GDM1 (cell line): ENCODE measurements at places on chromosomes 3 and 15.

- no peak for DNase-seq
These were observed 45.3 kb downstream of the TOP2B start for GRCh38 chr3:25619382-25619781.

- DNase-seq, result no peak
These were observed 45.0 kb upstream of the SACM1L start for GRCh38 chr3:45644063-45644790.

- DNase-seq, result no peak
These were observed 1.2 kb downstream of the DCLK3 start for GRCh38 chr3:36762918-36763849.

DNA sequence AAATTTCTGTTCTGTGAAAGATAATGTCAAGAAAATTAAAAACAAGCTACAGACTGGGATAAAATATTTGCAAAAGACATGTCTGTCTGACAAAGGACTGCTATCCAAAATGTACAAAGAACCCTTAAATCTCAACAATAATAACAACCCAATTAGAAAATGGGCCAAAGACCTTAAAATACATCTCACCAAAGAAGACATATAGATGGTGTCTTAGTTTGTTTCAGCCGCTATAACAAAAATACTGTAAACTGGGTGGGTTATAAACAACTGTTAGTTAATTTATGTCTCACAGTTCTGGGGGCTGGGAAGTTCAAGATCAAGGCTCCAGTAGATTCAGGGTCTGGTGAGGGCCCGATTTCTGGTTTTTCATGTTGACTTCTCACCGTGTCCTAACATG lies 106.2 kb upstream of the AGTR1 start:
- no peak for DNase-seq

GRCh38 chr15:99371180-99372103 lies 120.2 kb downstream of the LRRC28 start:
- peak; percentile 2 for DNase-seq

GRCh38 chr15:48090115-48090514 lies 30.7 kb upstream of the SLC24A5 start:
- no peak for DNase-seq

DNA sequence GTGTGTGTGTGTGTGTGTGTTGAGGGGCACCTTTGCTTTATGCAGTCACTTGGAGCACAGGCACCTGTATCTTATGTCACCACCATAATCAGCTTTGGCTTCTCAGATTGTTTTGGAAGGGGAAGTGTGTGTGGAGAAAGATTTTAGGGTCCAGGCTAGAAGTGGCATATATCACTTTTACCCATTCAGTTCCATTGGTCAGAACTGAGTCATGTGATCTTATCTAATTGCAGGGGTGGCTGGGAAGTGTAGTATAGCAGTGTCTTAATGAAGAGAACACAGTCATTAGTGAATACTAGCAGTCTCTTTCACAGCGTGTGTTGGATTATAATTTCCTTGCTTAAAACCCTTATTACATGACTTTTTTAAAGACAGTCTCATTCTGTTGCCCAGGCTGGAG lies 20.6 kb downstream of the NCK1 start:
- DNase-seq, result no peak

DNA sequence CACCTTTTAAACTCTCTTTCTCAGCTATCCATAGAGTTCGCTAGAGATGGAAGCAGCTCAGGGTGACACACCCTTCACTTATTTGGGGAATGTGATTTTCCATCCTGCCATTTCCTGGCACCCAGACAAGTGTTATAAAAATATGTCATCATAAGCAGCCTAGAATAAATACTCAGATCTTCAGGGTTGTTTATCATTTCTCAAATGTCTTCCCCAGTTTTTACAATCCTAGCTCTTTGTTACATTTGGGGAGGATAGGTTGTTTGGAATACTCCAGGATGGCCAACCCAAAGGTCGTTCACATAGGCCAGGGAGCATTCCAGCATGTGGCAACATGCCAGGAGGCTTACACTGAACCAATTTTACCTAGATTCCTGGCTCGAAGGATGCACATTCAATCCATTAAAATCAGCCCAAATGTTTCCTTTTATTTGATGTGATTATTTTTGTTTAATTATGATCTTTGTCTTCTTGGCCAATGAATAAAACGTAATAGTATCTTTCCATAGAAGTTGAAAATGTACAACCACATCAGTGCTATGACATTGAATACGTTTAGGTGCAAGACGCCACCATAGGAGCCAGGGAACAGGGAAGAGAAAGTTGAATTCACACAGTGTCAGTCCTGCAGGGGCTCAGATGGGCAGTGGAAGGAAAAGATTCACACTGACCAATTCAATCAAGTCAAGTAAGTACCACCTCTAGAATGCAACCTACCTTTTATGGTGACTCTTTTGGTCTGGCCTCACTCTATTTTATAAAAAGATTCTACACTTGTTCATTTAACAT lies 537.7 kb upstream of the MDFIC2 start:
- DNase-seq, result no peak

- no peak for DNase-seq
These were observed 596.7 kb upstream of the UBE2E2 start for GRCh38 chr3:22606461-22606860.

DNA sequence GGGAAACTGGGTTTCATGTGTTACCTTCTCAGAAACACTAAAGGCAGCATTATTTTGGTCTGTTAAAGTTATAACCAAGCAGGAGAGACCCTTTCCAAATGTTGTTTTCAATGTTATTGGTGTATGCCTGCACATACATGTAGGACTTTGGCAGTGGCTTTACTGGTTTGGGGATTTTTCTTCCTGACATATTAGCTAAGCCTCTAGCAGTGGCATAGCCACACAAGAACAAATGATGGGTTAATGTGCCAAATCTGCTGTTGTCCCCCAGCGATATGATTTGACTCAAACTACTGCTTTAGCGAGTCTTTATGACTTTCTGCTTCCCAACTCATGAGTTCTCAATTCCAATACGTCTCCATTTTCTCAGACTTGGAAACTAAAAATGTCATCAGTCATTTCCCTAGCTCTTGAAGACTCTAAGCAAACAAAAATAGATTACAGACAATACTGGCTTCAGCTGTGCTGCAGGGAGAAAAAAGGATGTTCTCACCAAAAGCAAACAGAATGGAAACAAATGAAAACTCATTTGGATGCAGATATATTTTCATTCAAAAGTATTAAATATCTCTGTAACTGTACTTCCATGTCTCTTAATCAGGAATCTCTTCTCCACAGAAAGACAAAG lies 29.6 kb downstream of the TPM1 start:
- no peak for DNase-seq

DNA sequence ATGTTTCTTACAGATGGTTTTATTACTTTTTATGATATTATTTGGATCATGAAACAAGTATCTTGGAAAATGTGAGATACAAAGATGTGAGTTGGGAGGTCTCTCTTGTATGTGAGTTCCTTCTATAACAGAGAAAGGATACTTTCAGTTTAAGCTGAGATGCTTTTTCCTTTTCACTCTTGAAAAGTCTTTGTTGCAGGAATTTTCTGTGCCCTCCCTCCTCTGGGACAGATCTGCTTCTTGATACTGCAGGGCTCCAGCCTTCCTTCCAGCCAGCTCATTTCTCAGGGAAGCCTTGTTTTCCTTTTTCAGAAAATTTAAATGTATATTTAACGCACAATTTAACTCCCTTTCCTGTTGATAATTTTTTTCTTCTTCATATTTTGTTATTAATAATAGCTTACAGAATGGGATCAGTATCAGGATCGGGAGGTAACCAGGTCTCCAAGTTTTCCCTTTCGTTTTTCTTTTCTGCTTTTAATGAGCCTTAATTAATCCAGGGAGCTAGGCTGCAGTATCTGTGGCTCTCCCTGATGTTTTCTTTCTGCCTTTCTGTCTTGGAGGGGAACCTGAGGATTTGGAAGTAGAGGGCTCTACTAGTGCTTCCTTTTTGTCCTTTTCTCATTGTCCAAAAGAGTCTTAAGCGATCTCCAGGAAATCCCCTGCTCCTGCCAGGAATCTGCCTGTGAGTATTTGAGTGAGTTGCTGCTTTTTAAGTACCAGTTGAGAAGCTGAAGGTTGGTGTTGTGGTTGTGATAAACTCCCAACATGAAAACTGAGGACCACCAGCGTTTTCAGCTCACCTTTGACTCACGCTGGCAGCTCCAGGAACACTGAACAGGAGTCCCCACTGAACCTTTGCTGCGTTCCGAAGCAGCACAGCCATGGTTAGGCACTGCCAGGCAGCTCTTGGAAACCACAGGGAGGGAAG lies 105.7 kb downstream of the IGF1R start:
- DNase-seq, result peak; percentile 4

DNA sequence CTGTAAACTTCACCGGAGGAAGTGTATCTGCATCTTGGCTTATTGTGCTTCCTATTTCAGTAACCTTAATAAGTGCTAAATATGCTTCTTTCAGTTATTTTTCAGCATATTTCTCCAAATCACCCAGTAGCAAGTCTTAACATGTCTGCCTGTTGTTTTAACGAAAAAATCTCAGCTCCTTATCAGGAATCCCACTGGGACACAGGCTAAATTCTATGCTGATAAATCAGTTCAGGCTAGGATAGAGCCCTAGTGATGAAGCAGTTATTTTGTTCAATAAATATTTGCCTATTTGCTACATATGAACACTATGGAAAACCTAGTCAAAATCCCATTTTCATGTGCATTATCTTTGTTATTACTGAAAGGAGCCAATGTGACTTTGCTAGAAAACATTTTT lies 8.2 kb upstream of the MITF start:
- no peak for DNase-seq

DNA sequence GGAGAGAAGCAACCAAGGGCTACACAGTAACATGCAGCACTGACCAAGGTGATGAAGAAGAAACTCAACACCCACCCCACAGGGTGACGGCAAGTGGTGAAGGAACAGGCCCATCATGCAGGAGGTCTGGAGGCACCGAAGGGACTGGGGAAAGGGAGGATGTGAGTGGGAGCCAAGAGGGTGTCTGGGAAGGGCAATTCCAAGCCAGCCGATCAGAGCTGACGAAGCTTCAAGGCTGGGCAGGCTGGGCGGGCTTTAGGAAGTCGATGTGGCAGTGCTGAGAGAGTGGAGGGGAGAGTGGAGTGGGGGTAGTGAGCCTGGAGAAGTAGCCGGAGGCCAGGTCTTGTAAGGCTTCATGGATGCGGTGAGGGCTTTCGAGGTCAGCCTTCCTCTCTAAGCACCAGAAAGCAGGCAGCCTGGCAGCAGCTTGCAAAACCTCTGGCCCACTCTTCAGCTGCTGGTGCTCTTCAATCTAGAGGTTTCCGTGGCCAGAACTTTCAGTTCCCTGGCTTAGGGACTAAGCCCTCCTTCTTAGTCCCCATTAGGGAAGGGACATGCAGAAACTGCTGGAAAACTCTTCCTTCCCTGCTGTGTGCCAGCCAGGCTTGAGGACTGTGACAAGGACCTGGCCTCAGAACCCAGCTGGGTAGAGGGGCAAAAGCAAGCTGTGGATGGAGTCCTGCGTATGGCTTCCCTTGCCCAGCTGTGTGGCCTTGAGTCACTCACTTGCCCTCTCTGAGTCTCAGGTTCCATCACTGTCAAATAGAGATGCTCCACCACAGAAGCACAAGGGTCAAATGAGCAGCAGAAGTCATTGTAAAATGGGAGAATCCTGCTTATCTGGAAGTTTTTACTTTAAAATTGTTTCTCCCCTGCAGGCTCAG lies 72.1 kb downstream of the TLE3 start:
- no peak for DNase-seq

DNA sequence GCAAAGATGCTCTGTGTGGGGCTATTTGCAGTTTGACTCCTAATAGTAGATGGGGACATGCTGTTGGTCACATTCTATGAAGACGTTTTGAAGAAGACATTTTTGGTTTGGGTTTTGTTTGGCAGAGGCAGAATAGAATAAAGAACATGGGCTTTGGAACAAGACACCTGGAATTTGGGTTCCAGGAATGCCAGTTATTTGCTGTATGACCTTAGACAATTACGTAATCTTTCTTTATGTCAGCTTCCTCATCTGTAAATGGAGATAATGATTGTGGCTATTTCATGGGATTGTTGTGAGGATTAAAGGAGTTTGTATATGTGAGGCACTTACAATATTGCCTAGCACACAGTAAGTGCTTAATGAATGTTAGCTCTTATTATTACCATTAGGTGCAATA lies 91.6 kb downstream of the MESD start:
- DNase-seq, result no peak

GRCh38 chr15:71223516-71223915 lies 108.2 kb downstream of the THSD4 start:
- DNase-seq, result no peak

GRCh38 chr3:147903026-147903425 lies 493.9 kb downstream of the ZIC1 start:
- no peak for DNase-seq

GRCh38 chr3:127815001-127815400 lies 7.3 kb downstream of the MGLL start:
- DNase-seq, result no peak

DNA sequence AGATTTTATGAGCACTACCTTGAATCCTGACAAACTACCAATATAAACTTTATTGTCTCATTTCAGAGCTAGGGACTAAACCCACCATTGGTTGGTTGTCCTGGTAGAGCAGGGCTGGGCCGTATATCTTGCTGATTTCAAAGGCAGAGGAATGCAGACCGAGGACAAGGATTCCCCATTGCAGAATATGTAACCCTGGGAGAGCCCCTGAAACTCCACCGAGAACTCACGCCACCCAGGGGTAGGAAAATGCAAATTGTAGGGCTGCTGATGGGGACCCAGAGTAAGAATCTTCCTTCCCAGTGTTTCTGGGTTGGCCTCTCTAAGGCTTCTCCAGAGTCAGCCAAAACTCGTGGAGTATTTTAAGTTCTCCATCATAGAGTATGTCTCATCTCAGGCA lies 235.3 kb downstream of the ABHD5 start:
- no peak for DNase-seq

GRCh38 chr15:66763186-66764071 lies 61.4 kb downstream of the SMAD6 start:
- DNase-seq, result no peak

GRCh38 chr3:149765762-149766334 lies 13.6 kb upstream of the COMMD2 start:
- DNase-seq, result peak; percentile 38

GRCh38 chr3:112675349-112675748 lies 34.4 kb upstream of the CCDC80 start:
- no peak for DNase-seq

DNA sequence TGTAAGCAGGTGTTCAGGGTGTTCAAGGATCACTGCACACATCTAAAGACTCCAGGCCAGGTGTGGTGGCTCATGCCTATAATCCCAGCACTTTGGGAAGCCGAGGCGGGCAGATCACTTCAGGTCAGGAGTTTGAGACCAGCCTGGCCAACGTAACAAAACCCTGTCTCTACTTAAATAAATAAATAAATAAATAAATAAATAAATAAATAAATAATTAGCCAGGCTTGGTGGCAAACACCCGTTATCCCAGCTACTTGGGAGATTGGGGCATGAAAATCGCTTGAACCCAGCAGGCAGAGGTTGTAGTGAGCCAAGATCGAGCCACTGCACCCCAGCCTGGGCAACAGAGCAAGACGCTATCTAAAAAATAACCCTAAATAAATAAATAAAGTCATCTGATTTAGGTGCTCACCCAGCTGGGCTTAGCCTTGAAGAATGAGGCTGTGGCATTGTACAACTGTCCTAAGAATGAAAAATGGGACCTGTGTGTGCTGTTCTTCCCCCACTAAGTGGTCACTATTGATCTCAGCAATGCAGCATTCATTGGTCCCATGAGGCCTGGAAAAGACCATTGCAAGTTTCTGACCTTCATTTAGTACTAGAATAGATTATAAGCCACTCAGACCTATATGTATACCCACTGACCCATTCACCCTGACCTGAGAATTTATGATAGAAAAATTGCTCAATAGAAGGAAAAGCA lies 82.8 kb upstream of the ABHD17C start:
- DNase-seq, result no peak

GRCh38 chr15:31379577-31379976 lies 52.9 kb downstream of the KLF13 start:
- DNase-seq, result no peak
